ENCODE measurements at places on chromosomes 6 and 20.

DNA sequence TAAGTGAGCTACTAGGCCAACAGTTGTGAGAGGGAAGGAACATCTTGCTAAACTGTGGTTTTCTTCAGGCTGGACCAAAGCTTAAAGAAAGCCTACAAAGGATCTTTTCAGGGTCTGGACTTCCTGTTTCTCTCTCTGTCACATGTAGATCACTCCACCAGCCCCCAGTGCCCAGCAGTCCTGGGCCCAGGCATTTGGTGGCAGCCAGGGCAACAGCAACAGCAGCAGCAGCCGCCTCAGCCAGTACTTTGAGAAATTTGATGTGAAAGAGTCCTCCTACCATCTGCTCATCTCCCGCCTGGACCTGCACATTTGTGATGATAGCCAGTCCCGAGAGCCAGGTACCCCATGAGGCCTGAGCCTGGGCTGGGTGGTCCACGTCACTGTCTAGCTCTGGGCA is 44.1 kb downstream of the BLTP3A start:
- DNase-seq, result no peak

DNA sequence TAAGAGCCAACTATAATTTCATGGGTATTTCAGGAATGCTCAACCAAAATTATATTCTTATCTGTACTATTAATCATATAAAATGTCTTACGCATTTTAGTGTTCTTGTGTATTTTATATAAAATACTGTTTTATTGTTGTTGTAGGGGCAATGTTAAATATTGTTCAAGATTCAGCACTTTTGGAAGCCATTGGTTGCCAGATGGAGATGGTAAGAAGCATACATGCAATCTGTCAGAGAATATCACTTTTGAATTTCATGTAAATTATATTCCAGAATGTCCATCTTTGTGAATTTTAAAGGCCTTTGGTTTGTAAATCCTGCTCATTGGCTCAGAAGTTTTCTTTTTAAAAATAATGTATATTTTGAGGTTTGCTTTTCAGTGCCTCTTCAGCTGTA is 50.0 kb upstream of the ADIG start:
- no peak for DNase-seq

- DNase-seq, result no peak
Measured at GRCh38 chr6:93663111-93663510, 243.8 kb upstream of the EPHA7 start.

DNA sequence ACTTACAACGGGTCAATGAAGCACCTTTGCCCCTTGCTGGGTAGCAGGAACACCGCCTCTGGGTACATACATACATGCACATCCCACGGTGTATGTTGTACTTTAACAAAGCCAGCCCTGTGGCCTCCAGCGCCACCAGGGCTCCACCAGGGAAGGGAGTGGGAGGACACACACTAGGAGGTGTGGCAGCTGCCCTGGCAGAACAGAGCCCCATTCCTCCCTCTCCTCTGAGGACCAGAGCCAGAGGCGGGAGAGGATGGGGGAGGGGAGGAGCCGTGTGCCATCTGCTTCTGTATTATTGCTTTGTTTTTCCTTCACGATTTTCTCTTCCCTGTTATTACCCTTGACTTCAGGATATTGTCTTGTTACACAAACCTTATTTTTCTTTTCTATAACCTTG is 105.8 kb upstream of the TRAF3IP2 start:
- DNase-seq, result no peak

DNA sequence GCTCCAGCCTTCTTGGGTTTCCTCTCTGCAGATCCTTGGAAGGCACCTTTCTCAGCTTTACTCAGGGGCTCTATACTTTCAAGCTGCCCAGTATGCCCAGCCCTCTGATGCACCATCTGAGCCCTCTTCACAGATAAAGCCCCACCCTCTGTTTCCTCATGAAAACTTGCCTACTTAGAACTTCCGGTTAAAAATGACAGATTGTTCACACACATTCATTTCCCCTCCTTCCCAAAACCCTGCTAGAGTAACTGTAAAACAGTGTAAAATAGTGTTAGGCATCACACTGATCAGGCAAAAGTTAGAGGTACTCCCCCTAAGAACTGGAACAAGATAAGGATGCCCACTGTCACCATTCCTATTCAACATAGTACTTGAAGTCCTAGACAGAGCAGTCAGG is 14.0 kb upstream of the GCM1 start:
- DNase-seq, result no peak

All from GM04504 (cell line).